Stimulated activated CD8-positive, alpha-beta memory T cell treated with anti-CD3 and anti-CD28 coated beads, Interleukin-7, amount 100 ng/mL, for 24 hours (primary cell): ENCODE measurements at places on chromosomes 5 and 9.

- no peak for DNase-seq
Observed at GRCh38 chr5:133680830-133681565, 68.7 kb upstream of the FSTL4 start.

DNA sequence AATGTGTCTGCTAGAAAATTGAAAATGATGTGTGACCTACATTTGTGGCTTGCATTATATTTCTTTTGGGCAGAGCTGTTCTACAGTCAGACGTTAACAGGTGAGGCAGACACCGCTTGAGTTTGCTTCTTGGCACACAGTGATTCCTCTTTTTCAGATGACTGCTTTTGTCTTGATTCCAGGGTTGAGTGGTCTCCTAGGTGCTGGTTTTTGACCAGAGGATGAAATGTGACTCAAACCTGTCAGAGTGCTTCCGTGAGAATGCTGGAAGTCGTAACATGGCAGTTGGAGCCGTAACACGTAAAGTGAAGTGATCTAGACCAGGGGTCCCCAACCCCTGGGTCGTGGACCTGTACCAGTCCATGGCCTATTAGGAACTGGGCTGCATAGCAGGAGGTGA lies 28.3 kb upstream of the NDFIP1 start:
- no peak for DNase-seq

- no peak for DNase-seq
Observed at GRCh38 chr5:38341056-38341455, 82.7 kb downstream of the EGFLAM start.

- DNase-seq, result no peak
Observed at GRCh38 chr5:139880416-139881142, 85.0 kb downstream of the PSD2 start.

- no peak for DNase-seq
Observed at GRCh38 chr5:83277154-83277553, 194.4 kb upstream of the VCAN start.

- no peak for DNase-seq
Observed at GRCh38 chr9:111965566-111966019, 69.0 kb downstream of the UGCG start.
